ENCODE measurements at places on chromosomes 3 and 15.

GRCh38 chr3:184133840-184134745 is 1.1 kb upstream of the EIF2B5 start:
- DNase-seq, result no peak

DNA sequence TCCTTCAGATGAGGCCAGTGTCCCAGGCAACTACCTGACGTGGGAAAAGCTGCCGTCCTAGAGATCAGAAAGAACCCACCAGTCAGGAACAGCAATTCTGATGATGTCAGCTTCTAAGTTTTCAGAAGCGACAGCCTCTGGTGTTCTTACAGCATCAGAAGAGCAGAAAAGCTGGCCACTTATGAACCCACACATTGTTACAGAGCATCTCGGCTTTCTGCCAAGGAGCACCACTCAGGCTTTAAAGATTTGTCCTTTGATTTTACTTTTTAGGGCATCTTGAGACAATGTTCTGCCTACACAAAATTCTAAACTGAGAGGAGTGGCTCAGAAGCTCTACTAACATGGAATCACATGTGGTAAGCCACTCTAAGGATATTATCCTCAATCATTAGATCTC is 49.7 kb upstream of the BOC start:
- DNase-seq, result no peak

DNA sequence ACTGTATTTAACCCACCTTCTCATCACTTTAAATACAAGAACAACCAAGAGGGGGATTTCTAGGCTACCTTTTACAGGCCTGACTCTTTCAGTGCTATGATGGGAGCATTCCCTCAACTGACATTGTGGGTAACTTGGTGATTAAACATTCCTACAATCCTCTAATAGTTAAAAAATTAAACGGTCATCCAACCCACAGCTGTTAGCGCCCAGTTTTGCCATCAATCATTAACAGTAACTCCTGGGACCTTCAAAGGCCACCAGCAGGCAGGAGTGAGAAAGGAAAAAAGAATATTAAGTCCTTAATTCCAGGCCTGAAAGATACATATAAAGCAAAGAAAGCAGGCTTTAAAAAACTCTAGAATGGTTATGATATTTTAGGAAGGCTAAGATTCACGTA is 512.1 kb downstream of the MAGI1 start:
- DNase-seq, result no peak

DNA sequence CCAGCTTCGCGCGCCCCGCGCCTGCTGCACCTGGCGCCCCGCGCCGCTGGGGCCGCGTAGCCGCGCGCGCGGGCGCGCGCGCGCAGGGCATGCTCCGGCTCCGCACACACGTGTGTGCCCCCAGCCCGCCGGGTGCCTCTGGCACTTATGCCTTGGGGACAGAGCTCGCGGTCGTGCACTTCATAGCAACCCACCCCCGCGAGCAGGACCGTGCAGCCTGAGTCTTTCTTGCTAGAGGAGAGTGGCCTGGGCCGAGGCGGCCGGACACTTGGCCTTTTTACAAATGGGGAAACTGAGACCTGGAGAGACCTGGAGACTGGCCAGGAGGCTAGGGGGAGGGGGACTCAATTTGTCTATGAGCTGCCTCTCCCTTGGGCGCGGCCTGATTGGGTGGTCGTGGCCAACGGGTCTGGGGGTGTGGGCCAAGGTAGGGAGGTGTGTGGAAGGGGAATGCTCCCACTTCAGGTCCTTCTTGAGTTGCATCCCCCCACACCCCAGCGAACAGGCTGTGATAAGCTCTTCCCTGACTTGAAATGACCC is 562 bp downstream of the NBEAL2 start:
- DNase-seq, result no peak

GRCh38 chr15:79366691-79367090 is 55.8 kb downstream of the TMED3 start:
- no peak for DNase-seq

GRCh38 chr3:194369522-194370279 is at the start of gene LRRC15:
Gene LRRC15 (minus strand): TSS chr3:194369743. CDS start chr3:194361043, 8,700 bp downstream.
- no peak for DNase-seq

- DNase-seq, result no peak
Measured at GRCh38 chr3:113802795-113803455, 35.7 kb upstream of the GRAMD1C start.
